ENCODE measurements at places on chromosomes 7 and 10.

- no peak for DNase-seq
Measured at GRCh38 chr10:129514568-129515451, 47.8 kb downstream of the MGMT start.

DNA sequence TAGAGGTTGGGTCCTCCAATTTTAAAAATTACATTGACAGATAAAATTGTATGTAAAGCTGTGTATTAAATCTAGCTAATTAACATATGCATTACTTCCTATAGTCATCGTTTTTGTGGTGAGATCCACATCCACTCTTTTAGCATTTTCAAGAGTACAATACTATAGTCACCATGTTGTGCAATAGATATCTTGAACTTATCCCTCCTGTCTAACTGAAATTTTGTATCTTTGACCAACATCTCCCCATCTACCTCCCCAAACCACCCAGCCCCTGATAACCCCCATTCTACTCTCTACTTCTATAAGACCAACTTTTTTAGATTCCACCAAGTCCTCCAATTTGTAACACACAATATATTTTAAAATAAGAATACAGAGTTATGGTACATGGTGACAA lies 208.0 kb downstream of the RELN start:
- no peak for DNase-seq

DNA sequence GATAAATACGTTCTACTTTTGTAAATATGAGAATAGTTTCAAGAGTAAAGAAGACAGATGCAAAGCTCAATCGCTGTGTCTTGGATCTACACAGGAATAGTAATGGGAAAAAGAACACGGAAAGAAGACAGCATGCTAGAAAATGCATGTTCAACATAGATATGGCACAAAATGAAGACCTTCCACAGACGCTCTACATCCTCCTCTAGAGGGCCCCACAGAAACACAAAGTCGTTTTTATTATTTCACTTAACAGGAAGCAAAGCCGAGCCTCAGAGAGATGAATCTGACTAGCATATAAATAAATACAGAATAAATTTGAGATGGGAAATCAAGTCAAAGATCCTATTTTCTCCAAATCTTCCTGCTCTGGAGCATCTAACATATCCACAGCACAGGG lies 292.6 kb downstream of the PARD3 start:
- DNase-seq: no peak

- DNase-seq: no peak
Measured at GRCh38 chr10:83603708-83604107, 535.6 kb upstream of the GHITM start.

GRCh38 chr7:129689995-129690581 lies 78.6 kb downstream of the NRF1 start:
- DNase-seq: no peak

GRCh38 chr7:16755397-16755796 lies 1.8 kb downstream of the TSPAN13 start:
- DNase-seq: no peak

DNA sequence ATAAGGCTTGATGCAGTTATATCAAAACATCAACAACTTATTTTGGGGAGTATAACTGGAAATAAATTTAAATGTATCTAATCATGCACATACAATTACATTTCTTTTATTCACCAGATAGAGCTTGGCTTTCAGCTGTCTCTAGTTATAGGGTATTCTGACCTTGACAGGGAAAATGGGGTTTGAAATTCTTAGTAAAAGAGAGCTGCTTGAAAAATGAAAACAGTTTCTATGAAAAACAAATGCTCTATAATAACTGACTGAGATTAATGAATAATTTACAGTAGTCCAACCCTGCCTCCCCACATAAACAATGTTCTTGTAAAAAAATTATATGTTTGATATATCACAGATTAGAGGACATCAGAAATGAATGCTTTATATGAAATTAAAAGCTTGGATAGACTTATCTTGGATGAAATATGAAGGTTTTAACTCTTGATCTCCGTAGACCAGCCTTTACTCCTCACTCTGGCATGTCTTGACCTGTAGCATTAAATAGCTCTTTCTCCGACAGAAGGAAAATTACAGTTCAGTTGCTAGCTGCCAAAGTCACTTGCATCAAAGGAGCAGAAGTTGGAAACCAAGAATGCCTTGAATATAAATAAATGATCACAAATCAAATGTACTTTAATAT lies 32.1 kb downstream of the VWC2 start:
- DNase-seq: no peak

DNA sequence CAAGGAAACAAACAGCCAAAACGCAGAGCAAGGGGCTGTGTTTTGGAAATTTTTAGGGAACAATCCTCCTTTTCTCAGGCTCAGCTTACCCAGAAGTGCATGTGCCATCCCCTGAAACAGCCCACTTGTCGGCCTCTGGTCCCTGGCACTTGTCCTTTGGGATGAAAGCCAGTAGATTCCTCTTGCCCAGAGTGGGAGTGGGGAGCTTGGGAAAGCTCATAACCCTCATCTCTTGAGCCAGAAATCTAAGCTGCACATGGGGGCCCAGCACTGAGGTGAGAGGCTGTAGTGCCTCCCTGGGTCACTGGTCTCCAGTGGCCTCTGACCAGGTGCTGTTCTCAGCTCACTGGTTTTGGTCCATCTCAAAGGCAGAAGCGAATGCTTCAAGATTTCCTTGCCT lies 150.3 kb downstream of the RNF216 start:
- DNase-seq: no peak

DNA sequence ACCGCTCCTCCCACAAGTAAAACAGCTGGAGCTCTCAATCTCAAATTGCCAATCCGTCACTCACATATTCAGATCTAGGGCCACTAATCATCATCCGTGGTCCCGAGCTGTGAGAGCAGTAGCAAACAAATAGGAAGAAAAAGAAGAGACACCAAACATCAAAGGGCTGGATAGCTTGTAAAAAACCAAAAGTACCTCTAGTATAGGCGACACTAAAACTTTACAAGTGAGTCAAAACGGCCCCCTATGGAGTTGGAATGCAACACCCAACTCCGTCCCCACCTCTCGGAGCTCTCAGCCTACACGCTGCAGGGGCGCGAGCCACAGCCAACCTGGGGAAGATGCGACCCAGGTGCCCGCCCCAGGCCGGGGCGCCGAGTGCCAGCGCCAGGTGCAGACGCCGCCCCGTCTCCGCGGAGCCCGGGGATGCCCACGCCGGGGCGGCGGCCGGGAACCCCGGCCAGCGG lies 581 bp downstream of the FAM3C start:
- DNase-seq: no peak

DNA sequence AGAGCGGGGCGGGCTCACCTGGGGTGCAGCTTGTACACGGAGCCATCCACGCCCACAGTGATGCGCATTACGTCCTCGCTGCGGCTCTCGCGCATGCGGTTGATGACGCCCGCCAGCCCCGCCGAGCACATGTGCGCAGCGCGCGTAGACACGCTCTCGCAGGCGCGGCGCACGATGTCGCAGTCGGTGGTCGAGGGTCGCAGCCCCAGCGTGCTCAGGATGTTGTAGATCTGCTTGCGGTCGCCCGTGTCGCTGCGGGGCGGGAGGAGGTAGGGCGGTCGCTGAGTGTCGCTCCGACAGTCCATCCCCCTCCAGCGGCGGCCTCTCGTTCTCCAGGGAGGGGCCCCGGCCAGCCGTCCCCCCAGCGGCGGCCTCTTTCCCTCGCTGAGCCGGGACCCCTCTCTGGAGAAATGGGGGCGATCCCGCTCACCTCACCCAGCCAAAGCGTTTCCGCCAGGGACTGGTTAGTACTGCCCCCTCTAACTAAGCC lies 4.4 kb upstream of the MYL7 start:
- no peak for DNase-seq

DNA sequence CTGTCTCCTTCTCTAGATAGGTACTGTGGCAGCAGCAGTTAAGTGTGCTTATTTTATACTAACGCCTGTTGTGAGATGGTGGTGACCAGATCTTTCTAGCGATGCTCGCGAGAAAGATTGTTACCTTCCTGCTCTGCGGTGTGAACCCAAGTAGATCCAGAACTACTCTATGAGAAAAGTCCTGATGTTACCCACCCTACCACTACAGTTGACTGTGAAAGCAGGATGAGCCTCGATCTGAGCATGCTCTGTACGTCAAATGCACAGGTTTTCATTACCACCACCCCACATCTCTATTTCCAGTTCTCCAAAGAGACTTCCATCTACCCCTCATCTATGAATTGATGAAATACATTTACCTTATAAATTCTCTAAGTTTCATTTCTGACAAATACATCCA lies 64.6 kb upstream of the KCTD7 start:
- no peak for DNase-seq

DNA sequence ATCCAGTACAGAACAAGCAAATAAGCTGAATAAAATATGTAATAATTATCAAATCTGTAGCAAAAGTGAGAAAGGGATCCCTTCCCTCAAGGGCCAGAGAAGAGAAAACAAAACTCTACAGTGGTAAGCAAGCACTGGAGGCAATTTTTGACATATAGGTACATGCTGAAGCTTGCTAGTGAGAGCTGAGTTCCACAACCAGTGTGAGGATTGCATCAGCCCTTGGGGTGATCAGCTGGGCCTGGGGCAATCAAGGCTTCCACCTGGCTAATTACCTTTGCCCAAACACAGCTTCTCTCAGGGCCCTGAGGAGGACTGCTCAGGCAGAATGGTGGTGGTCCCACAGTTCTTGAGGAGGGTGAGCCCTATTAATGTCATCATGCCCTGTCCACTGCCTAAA lies 134.4 kb upstream of the DLX6 start:
- no peak for DNase-seq

DNA sequence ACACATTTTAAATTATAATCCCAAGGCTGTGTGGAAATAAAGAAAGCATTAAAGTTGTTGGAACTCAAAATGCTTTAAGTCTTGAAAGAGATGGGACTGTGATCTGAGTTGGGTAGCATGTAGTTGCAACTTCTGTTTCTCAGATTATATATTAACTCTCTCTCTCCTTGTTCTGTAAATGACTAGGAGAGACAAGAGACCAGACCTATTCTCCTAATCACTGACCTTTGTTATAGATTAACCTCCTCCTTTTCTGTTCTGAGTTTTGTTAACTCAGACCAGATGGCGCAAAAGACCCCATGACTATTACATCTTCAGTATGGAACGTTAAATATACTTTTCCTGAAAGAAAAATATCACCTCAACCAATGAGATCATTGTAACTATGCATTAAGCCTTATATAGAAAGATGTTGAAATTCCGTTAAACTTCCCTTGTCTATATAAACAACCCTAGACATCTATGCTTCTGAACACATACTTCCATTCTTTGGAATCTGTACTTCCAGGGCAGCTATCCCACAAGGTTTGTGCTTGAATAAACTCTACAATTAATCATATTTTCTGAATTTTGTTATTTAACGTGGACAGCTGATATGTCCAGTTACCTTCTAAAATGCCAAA lies 143.5 kb upstream of the TRIM24 start:
- no peak for DNase-seq

- DNase-seq: no peak
Measured at GRCh38 chr10:73865459-73866442, 8.6 kb downstream of the CAMK2G start.

- DNase-seq: no peak
Measured at GRCh38 chr7:103993551-103993950, 4.1 kb upstream of the RELN start.

- no peak for DNase-seq
Measured at GRCh38 chr10:75180592-75180991, 30.0 kb upstream of the VDAC2 start.

GRCh38 chr10:73553761-73554160 lies 37.4 kb downstream of the USP54 start:
- DNase-seq: no peak

- DNase-seq: no peak
Measured at GRCh38 chr7:44327981-44328380, 2.6 kb upstream of the CAMK2B start.

GRCh38 chr7:133830081-133830480 lies 297.1 kb upstream of the LRGUK start:
- peak; percentile 28 for DNase-seq
